ENCODE measurements at places on chromosomes 7 and 10.
A peak's percentile ranks its signal among the peaks of the same experiment; 100 is the strongest.

- no peak for DNase-seq
Observed at GRCh38 chr10:84341983-84342382, 13.6 kb downstream of the CCSER2 start.

- DNase-seq: no peak
Observed at GRCh38 chr7:112869111-112869774, 79.0 kb upstream of the TMEM168 start.

DNA sequence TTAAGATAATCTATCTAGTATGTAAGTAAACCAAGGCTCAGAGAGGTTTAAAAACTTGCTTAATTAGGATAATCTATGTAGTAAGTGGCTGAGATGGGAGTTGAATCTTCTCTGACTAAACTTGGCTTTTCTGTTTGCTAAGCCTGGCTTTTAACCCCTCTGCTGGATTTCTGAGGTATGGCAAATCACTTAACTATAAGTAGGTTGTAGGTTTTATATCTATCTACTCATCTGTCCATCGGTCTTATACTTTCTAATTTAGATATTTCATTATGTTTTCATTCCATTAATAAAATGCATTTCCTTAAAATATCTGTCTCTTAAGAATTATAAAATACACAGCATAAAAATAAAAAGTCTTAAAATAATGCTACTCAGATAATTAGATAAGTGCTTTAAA lies 59.4 kb downstream of the ST7 start:
- DNase-seq: no peak

DNA sequence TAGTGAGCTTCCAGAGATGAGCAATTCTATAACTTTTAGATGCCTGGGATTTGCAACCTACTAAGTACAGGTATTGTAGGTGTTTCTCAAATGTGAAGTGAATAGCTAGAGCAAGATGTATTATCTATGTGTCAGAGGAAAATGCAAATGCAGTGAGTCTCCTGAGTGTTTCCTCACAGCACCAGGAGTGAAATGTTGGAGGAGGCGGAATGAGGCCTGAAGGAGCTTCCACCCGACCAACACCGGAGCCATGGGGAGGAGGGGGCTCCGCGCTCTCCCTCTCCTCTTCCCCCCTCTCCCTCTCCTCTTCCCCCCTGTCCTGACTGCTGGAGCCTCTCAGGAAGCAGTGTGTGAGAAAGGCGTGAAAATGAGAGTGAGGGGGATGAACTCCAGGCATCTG lies 79.9 kb upstream of the RNF32 start:
- no peak for DNase-seq

DNA sequence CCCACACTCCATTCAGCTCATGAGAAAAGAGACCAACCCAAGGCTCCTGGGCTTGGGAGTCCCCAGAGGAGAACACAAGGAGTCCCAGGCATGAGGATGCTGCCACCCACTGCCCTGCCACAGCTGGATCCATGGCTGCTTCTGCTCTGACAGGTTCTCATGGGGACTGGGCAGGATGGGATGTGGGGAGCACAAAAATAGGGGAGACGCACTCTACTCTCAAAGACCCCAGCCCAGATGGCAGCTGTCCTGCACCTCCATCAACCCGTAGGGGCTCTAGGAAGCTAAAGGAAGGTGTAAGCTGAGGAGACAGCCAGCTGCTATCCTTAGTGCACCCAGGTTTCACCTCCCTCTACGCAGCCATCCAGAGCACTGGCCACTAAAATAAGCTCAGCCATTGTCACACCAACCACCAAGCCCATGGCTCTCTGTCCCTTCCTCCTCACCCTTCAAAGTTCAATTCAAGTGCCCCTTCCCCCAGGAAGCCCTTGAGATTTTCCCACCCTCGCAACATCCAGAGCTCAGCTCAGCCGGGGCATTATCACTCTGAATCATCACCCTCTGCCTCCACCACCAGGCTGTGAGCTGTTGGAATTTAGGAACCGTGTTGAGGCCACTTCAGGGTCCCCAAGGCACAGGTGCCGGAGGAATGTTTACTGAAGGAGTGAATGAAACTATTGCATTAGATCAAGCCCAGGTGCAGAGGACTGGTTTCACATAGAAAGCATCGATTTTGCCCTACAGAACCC lies 142.1 kb downstream of the GRID1 start:
- DNase-seq: no peak

- no peak for DNase-seq
Observed at GRCh38 chr7:1552200-1552599, 3.8 kb downstream of the TMEM184A start.

DNA sequence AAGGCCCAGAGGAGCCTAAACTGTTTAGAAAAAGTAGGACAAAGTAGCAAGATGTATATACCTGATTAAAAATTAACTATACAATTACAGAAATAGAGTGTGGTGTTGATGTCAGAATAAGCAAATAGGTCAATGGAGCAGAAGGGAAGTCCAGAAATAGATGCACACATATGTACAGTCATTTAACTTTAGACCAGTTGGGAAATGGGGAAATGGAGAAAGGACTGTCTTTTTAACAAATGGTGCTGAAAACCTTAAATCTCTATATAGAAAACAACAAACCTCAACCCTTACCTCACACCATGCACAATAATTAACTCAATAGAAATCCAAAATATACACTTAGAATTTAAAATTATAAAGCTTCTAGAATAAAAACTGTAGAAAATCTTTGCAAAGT lies 72.2 kb downstream of the CH25H start:
- DNase-seq: no peak

DNA sequence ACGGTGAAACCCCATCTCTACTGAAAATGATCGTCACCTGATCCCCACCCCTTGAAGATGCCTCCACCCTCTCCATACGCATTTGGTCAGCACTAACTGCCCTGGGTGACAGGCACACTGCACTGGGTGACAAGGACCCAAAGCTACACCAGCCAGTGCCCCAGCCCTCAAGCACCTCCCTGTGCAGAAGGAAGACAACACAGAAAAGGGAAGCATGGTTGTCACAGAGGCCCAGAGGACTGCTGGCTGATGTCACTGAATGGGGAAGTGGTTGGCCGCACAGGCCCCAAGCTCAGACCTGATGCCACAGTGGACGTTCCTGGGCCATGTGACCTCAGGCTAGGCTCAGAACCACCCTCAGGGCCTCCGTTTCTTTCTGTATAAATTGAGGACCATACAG lies 4.2 kb upstream of the PILRA start:
- no peak for DNase-seq

DNA sequence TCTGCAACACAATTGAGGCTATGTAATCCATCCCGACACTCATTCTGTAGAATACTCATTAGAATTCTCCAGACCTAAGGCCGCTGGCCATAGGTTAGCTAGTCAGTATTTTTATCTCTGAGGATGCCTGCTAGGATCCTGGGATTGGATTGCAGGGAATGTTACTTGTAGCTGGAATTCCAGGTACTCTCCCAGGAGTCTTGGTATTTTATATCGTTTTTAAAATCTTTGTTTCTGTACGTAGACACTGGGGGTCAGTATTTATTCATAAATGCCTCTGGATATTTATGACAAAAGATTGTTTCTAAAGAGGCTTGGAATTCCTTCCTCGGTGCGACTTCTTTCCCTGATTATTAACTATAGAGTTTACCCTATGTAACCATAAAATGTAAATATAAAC lies 40.1 kb downstream of the BPGM start:
- no peak for DNase-seq

DNA sequence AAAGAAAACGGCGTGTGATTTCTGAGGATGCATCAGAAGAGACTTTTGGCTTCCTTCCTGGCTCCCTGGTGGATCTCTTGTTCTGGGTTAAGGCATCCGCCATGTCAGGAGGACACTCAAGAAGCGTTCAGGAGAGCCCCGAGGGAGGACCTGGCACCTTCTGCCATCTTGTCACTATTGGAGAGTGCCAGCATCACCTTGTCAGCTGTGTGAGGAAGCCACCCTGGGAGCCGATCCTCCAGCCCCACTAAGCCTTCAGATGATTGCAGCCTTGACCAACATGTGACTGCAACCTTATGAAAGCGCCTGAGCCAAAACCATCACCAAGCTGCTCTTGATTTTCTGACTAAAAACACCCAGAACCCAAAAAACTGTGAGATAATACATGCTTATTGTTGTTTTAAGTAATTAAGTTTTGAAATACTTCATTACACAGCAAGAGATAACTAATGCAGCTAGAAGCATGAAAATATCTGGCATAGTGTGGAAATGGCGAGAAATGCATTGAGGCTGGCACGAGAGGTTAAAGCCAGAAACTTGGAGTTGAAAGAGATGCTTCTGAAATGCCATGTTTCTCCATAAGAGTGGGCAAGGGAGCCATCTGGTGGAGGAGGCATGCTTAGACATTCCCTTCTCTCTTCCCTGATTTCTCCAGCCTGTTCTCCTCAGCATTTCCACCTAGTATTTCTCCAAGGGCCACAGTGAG lies 5.4 kb upstream of the ZFYVE27 start:
- peak; percentile 71 for DNase-seq

- peak; percentile 67 for DNase-seq
Observed at GRCh38 chr7:27184337-27185012, 557 bp downstream of the HOXA11 start.

DNA sequence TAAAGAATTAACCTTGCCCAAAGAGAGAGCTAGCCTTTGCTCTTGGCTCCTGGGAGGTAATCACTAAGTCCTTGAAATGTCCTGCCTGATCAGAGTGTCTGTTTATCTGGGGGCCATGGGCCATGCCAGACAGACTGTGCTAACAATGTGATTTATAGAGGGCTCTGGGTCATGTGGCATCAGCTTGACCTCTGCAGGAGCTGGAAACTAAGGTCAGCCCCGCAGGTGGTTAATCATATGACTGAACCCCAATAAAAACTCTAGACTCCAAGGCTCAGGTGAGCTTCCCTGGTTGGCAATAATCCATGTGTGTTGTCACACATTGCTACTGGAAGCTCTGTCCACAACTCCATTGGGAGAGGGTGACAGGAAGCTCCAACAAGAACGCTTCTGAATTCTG lies 47.5 kb downstream of the NDUFB2 start:
- DNase-seq: no peak

GRCh38 chr7:66669088-66669487 lies 40.4 kb downstream of the KCTD7 start:
- DNase-seq: no peak

GRCh38 chr7:2524808-2525657 lies 5.5 kb downstream of the LFNG start:
- no peak for DNase-seq

- peak; percentile 59 for DNase-seq
Observed at GRCh38 chr7:38310591-38311101, 37.2 kb upstream of the TARP start.

- DNase-seq: no peak
Observed at GRCh38 chr10:17353568-17354300, 100.7 kb downstream of the ST8SIA6 start.

DNA sequence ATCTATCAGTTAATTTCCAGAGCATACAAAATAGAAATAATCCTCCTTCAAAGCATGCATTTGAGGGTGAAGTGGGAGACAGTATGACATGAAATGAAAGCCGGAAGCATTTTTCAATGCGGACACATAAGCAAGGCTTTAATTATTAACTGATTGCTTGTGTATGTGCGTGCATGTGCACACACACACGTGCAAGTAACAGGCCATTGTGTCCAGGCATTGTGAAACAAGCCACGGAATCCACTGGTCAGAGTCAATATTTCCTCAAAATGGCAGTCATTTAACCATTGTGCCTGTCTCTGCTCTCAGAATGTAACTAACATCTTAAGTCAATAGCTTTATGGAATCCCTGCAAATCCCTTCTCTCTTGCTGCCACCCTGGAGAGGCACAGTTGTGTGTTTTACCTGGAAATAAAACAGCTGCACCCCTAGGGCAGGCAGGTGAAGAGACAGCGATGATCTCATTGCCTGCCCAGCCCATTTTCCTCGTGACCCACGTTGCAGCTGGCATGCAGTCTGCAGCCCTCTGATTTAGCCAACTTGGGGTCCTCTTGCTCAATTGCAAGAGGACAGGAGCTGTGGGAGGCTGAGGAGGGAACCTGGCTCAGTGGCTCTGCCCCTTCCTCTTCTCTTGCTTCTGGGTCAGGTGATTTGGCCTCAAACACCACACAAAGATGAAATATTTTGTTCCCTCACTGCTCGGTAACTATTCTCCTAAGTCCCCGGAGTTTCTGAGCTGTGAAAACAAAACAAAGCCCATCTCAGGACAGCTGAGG lies 500.9 kb upstream of the ZMIZ1 start:
- DNase-seq: no peak

DNA sequence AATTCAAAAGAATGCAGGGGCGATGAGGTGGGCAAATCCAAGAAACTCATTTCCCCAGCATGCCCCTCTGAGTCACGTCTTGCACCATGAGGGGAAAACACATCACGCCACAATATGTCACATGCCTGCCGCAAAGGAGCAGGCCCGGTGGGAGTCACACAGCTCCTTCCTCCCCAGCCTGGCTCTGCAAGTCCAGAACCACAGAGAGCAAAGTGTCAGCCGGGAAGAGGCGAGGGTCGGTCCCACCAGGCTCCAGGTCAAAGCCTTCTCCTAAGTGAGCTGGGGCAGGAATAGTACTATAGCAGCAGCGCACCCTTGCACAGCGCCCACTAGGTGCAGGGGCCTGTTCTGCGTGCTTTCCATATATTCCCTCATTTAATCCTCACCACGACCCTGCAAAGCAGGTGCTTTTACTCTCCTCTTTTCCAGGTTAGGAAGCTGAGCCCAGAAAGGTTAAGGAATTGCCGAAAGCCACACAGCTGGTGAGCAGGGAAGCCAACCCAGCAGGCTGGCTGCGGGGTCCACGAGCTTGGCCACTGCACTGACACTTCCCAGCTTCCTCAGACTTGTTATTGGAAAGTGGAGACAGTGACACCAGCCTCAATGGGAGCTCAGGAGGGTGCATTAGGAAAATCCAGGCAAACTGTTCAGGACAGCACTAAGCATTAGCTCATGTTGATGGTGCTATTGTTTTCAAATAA lies 94.0 kb upstream of the ZMIZ1 start:
- peak; percentile 71 for DNase-seq

DNA sequence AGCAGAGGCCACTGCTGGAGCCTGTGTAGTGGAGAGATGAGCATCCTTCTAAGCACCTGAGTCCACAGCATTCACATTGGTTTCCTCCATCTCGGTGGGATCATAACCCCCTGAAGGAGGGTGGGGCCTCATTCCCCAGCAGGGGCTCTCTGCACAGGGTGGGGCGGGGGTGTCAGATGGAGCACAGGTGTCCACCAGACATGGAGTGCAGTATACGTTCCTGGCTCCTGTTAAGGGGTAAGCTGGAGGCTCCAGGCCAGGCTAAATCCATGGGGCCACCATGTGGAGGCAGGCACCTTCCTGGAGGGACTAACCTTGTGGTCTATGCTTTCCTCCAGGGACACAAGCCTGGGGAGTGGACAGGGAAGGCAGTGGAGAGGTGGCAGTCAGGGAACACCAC lies 252.6 kb downstream of the GRID1 start:
- no peak for DNase-seq

DNA sequence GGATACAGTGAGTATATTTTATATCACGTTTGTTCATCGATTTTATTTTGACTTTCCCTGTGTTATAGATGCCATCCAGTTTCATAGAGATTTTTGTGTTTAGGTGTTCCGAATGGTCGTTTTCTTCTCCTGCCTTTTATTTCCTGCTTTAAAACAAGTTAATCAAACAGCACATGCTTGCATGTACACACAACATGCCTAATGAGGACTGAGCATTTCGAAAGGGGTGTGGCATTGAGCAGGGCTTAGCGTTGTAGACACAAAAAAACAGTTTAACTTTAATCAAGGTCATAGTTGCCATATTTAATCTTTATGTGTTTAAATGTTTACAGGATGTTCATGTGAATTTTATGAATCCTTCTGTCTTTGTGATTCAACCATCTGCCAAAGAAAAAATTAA lies 430.5 kb upstream of the GALNT17 start:
- no peak for DNase-seq

All from left hindlimb (tissue), 1 donor.